ENCODE measurements at places on chromosomes 5 and 9. TPM values are rescaled to one million over a fixed set of nuclear protein-coding genes. Genes with fewer than 3 reads are reported as not detected.

Gene TSLP
- 1.9 TPM for total RNA-seq

GRCh38 chr5:97124335-97124734 is 18.1 kb downstream of the LIX1 start:
- no peak for DNase-seq

Gene APC
- 41.9 TPM for total RNA-seq

Gene OCLN
- 76.3 TPM for total RNA-seq

Gene NIPAL4
- total RNA-seq, result 0.20 TPM

DNA sequence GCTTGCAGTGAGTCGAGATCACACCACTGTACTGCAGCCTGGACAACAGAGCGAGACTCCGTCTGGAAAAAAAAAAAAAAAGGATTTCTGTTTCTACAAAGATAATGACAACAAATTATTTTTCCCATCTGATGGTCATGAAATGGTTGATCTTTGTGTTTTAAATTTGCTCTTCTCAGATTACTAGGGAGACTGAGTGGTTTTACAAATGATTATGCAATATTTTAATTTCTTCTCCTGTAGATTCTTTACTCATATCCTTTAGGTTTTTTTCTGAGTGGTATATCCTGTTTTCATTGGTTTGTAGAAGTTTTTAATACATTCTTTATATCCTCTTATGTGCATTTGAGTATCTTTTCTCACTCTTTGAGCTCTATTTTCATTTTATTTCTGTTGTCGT is 20.6 kb upstream of the AUH start:
- DNase-seq, result no peak

DNA sequence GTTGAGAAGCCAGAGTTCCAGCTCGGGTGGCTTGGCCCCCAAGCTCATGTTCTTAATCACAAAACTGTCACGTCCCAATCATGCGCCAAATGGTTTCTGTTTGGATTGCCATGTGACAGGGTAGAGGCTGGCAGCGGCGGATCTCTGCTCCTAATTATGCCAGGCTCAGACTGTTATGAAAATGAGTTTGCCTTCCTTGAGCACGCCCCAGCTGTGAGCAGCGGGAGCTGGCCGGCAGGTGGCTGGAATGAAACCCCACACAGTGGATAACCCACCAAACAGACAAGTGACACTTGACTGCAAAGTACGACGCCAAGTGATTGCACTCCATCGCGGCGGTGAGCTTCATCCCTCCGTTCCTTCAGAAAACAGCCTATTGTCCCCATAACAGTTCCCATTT is 75.4 kb downstream of the CFAP77 start:
- no peak for DNase-seq

Gene RALGPS1
- 22.9 TPM for total RNA-seq

All from H1 (cell line).